HepG2 (cell line): ENCODE measurements at places on chromosomes 7 and 10. TPM values are rescaled to one million over a fixed set of nuclear protein-coding genes. Genes with fewer than 3 reads are reported as not detected.
A peak's percentile ranks its signal among the peaks of the same experiment; 100 is the strongest.

GRCh38 chr7:102264367-102264891 is 22.2 kb upstream of the SH2B2 start:
- no peak overlapping the region for H3K27ac ChIP-seq
- no peak overlapping the region for H3K4me3 ChIP-seq
- peaks cover 31% of the 10 kb centered on the region for H3K4me1 ChIP-seq
- H3K27me3 ChIP-seq, result no peaks in the 10 kb centered on the region; the same call in 1 of the 2 replicates
- peak; percentile 24 for DNase-seq

GRCh38 chr7:299169-299568 is 9.2 kb downstream of the FOXL3 start:
- H3K27ac ChIP-seq, result no peak overlapping the region
- no peak for DNase-seq
- peaks cover 34% of the 10 kb centered on the region; the same call in 2 of the 3 replicates for H3K27me3 ChIP-seq
- H3K4me1 ChIP-seq, result peaks cover 18% of the 10 kb centered on the region
- no peak overlapping the region for H3K4me3 ChIP-seq
- no peaks in the 10 kb centered on the region for H3K36me3 ChIP-seq

DNA sequence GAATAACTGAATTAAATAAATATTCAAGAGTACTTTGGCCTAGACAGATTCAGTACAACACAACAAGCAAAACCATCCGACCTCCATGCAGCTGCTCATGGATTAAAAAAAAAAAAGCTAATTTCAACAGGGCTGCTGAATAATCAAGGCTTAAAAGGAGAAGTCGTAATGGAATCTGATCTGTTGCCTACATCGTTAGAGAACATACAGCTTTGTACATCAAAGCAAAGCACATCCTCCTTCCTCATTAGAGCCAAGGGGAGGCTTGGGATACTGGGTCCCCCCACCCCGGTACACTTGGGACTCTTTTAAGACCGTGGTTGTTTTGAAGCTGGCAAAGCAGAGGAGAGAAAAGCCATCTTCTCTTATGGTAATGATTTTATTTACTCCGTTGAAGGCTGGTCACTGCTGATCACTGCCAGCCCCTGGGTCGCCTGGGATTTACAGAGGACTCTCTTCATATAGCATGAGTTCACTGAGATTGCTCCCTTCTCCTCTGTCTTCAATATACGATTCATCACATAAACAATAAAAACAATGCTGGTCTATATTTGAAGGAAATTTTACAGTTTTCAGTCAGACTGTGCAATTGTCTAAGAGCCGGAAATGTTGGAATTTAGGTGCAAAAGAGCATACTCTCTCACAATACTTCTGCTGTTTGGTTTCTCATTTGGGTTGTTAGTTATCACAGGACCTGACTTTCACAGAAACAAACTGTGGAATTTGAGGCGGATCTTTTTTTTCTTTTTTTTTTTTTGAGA is 148.8 kb downstream of the FAM107B start:
- no peaks in the 10 kb centered on the region for H3K36me3 ChIP-seq
- peaks cover 17% of the 10 kb centered on the region for H3K4me1 ChIP-seq
- no peaks in the 10 kb centered on the region for H3K27me3 ChIP-seq
- DNase-seq, result no peak
- no peak overlapping the region for H3K27ac ChIP-seq
- no peak overlapping the region for H3K4me3 ChIP-seq

- no peak overlapping the region for H3K4me3 ChIP-seq
- no peaks in the 10 kb centered on the region for H3K4me1 ChIP-seq
- no peak for DNase-seq
- no peak overlapping the region for H3K27ac ChIP-seq
- peaks cover 2% of the 10 kb centered on the region; the same call in 1 of the 2 replicates for H3K36me3 ChIP-seq
- H3K27me3 ChIP-seq, result peaks cover 14% of the 10 kb centered on the region; the same call in 1 of the 3 replicates
Measured at GRCh38 chr10:132783165-132783939, 2.6 kb downstream of the NKX6-2 start.

- peaks cover 2% of the 10 kb centered on the region; the same call in 1 of the 2 replicates for H3K27me3 ChIP-seq
- no peaks in the 10 kb centered on the region for H3K36me3 ChIP-seq
- H3K4me1 ChIP-seq, result no peaks in the 10 kb centered on the region
Measured at GRCh38 chr7:154759989-154760388, 242.9 kb downstream of the PAXIP1 start.

DNA sequence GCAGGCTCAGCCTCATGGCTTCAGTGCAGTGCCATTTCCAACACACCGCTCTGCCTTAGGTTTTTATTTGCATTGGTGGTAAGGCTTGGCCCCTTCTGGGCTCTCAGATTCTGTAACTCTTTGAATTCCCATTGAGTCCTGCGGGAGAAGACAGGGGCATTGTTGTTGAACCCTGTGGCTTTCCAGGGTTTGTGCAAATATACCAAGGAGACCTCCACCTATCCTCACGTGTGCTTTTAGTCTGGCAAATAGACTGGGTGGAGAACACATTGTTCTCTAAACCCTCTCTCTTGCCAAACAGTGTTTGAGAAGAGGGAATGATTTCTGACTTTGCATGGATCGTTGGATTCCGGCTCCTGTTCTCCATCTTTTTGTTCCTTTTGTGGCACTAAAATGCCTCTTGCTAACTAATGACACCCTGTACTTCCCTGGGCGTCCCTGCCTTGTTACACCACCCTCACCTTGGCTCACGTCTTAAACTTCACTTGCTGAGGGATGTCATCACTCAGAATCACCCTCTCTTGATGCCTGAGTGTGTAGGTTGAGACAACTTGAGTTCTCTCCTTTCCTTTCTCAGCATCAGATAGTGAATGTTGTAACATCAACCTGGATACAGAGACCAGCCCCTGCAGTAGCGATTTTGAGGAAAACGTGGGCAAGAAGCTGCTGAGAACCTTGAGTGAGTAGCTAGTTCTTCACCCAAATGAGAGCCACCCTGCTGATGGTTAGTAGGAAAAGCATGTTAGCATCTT is 40.5 kb downstream of the GOT1 start:
- H3K36me3 ChIP-seq, result no peaks in the 10 kb centered on the region
- H3K4me3 ChIP-seq, result no peak overlapping the region
- H3K27ac ChIP-seq, result peak overlapping the region; percentile 20
- DNase-seq, result peak; percentile 94
- H3K4me1 ChIP-seq, result peaks cover 54% of the 10 kb centered on the region

- peak overlapping the region; percentile 74 for H3K27ac ChIP-seq
- no peak for DNase-seq
- peaks cover 50% of the 10 kb centered on the region for H3K4me1 ChIP-seq
- peak overlapping the region; percentile 93 for H3K4me3 ChIP-seq
- H3K27me3 ChIP-seq, result no peaks in the 10 kb centered on the region
- no peaks in the 10 kb centered on the region for H3K36me3 ChIP-seq
Measured at GRCh38 chr10:80204677-80205476, 460 bp downstream of the ANXA11 start.

DNA sequence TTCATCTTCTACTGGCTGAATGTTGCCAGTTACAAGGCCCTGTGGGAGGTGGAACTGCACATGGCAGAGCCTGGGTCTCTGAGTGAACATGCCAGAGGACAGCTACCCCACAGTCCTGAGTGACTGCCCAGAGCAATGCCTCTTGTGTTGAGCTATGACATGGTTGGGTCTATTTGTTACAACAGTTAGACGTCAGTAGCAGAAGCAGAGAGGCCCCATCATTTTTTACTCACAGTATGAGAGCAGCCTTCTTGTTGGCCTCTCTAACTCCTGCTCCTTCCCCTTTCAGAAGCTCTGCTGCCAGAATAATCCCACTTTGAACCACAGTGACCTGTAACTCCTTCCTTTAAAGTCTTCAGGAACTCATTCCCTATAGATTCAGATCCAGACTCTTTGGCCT is 30.8 kb upstream of the NRP1 start:
- H3K4me1 ChIP-seq, result no peaks in the 10 kb centered on the region
- no peaks in the 10 kb centered on the region for H3K36me3 ChIP-seq
- no peak overlapping the region for H3K27ac ChIP-seq
- no peak for DNase-seq
- H3K27me3 ChIP-seq, result no peaks in the 10 kb centered on the region

The GNAT3 gene
- not detected in 2 replicates for total RNA-seq
